ENCODE measurements at places on chromosomes 2 and 18.

- no peak for DNase-seq
These were observed 240.5 kb downstream of the BCL2 start for GRCh38 chr18:63079114-63079513.

- no peak for DNase-seq
These were observed 5.0 kb downstream of the RFX8 start for GRCh38 chr2:101469863-101470262.

GRCh38 chr2:201148434-201148990, 32.5 kb downstream of the CFLAR start:
- no peak for DNase-seq

DNA sequence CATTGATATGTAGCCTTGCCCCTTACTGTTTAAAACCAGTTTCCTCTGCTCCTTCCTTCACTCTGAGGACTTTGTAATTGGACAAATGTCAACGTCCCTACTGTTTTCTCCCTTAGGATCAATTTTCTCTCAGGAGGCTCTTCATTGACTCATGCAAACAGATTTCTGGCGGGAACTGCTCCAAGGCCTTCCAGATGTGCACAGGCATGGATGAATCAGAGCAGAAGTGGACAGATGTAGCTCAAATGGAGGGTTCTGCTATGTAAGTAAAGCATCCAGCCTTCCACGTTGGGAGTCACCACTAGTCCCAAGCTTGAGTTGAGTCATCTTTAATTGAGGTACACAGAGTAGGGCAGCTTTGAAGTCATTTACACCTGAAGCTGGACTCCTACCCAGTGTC, 34.1 kb upstream of the ZDBF2 start:
- no peak for DNase-seq

GRCh38 chr2:239586651-239587310, 186.0 kb upstream of the HDAC4 start:
- DNase-seq = no peak

Measured in activated CD8-positive, alpha-beta memory T cell treated with anti-CD3 and anti-CD28 coated beads for 48 hours (primary cell).